ENCODE measurements at places on chromosomes 12 and 14. TPM values are rescaled to one million over a fixed set of nuclear protein-coding genes. Genes with fewer than 3 reads are reported as not detected.

- no peaks in the 10 kb centered on the region for H3K36me3 ChIP-seq
- peaks cover 20% of the 10 kb centered on the region for H3K27me3 ChIP-seq
- no peak overlapping the region for H3K27ac ChIP-seq
- no peaks in the 10 kb centered on the region for H3K4me1 ChIP-seq
These were observed 62.8 kb upstream of the EGLN3 start for GRCh38 chr14:34013721-34014060.

DNA sequence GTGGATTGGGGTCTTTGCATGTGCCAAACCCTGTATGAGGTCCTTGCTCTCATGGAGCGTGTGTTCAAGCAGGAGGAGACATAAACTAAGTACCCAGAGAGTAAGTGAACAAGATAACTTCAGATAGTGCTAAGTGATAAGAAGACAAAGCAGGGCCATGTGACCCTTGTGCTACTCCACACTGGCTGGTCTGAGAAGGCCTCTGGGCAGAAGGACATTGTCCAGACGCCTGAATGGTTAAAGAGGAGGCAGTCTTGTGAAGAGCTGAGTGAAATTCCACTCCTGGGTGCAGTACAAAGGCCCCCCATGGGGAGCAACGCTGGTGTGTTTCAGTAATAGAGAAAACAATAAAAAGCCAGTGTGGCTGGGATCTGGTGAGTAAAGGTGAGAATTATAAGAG is 93.3 kb upstream of the RIC8B start:
- no peak overlapping the region for H3K27ac ChIP-seq
- H3K27me3 ChIP-seq: no peaks in the 10 kb centered on the region
- DNase-seq: no peak
- H3K4me1 ChIP-seq: no peaks in the 10 kb centered on the region
- H3K4me3 ChIP-seq: no peak overlapping the region

DNA sequence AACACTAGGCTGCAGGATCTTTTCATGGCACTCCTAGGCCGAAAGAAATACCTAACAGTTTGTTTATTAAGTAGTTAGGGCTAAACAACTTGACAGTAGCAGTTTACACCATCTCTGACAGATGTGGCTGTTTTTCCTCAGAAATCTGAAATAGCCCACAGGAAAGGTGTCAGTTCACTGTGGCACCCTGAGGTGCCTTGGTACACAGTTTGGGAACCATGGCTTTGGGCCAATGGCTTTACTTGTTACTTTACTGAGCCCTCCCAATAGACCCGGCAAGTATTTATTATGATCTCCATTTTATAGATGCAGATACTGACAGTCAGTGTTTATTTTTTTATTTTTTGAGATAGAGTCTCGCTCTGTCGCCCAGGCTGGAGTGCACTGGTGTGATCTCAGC is 69.3 kb downstream of the RBM19 start:
- no peaks in the 10 kb centered on the region for H3K4me1 ChIP-seq
- H3K36me3 ChIP-seq: peaks cover 7% of the 10 kb centered on the region

DNA sequence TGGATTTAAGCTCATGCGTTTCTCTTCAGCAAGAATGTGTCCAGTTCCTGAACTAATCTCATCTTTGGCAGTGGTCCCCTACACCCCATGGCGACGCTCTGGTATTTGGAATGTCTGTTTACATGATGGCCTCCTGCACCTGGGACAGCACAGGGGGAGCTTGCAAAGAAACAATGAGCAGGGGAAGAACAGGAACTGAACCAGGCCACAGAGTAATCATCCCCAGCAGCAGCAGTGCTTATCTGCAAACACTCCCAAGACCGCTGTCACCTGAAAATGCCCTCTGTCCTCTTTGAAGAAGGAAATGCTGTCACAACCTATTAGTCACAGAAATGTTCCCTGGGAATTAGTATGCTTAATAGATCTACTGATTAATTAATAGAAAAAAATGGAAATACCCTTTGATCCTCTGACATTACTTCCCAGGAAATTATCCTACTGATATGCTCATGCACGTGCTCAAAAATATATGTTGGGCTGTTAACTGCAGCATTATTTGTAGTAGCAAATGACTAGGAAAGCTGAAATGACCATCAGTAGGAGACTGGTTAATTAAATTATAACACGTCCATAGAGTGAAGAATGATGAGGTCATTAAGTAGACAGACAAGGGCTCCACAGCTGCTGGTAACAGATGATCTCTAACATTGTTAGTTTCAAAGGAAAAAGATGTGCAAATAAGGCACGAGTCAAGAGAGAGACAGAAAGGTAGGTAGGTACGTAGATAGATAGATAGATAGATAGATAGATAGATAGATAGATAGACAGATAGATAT is 279.3 kb upstream of the FLRT2 start:
- H3K36me3 ChIP-seq: no peaks in the 10 kb centered on the region
- H3K4me3 ChIP-seq: no peak overlapping the region
- no peaks in the 10 kb centered on the region for H3K27me3 ChIP-seq

- H3K4me3 ChIP-seq: no peak overlapping the region
- no peak for DNase-seq
- no peaks in the 10 kb centered on the region for H3K4me1 ChIP-seq
- no peaks in the 10 kb centered on the region for H3K27me3 ChIP-seq
- peaks cover 41% of the 10 kb centered on the region for H3K36me3 ChIP-seq
These were observed 172.7 kb downstream of the SYNE2 start for GRCh38 chr14:64025479-64025878.

- H3K4me3 ChIP-seq: no peak overlapping the region
- no peak for DNase-seq
- H3K4me1 ChIP-seq: no peaks in the 10 kb centered on the region
- no peaks in the 10 kb centered on the region for H3K27me3 ChIP-seq
- no peaks in the 10 kb centered on the region for H3K36me3 ChIP-seq
These were observed 510.4 kb downstream of the TMEM132D start for GRCh38 chr12:129393357-129393937.

DNA sequence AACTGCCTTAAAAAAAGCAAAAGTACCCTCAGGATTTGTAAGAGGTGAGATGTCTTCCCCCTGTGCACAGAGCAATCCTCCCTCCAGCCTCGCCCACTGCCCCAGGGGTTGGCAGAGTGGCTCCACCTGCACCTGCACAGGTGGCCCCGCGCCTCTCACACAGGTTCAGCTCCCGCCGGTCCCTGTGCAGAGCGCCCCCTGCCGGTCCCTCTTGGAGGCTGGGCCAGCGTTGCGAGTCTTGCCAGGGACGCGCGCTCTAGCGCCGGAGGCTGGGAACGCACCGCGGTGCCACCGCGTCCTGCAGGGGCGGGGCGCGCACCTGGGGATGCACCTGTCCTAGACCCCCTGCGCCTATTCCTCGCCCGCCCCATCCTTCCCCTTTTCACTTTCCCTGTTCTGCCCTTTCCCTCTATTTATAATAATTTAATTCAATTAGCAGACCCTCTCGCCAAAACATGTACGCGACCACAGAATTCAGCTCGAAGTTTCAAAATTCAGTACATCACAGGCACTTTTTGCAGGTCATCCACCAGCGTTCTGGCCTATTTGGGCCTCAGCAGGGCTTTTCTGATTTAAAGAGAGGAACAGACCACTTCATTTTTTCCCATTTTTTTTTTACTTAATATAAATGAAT is 618.6 kb downstream of the AACS start:
- H3K27me3 ChIP-seq: no peaks in the 10 kb centered on the region
- H3K27ac ChIP-seq: no peak overlapping the region
- H3K36me3 ChIP-seq: no peaks in the 10 kb centered on the region
- H3K4me3 ChIP-seq: no peak overlapping the region
- H3K4me1 ChIP-seq: no peaks in the 10 kb centered on the region

GRCh38 chr12:76883811-76884210 is 5.0 kb upstream of the CSRP2 start:
- no peak overlapping the region for H3K27ac ChIP-seq
- no peaks in the 10 kb centered on the region for H3K27me3 ChIP-seq
- no peak overlapping the region for H3K4me3 ChIP-seq
- no peaks in the 10 kb centered on the region for H3K4me1 ChIP-seq
- DNase-seq: no peak
- H3K36me3 ChIP-seq: no peaks in the 10 kb centered on the region

Gene ASCL1
- 0.28 TPM for polyA plus RNA-seq

Gene PARP11
- polyA plus RNA-seq: 1.8 TPM

Gene AGAP2
- polyA plus RNA-seq: 3.9 TPM

Gene ACOT6
- polyA plus RNA-seq: not detected
